Fibroblast of upper back skin (primary cell): ENCODE measurements at places on chromosomes 5 and 9.

DNA sequence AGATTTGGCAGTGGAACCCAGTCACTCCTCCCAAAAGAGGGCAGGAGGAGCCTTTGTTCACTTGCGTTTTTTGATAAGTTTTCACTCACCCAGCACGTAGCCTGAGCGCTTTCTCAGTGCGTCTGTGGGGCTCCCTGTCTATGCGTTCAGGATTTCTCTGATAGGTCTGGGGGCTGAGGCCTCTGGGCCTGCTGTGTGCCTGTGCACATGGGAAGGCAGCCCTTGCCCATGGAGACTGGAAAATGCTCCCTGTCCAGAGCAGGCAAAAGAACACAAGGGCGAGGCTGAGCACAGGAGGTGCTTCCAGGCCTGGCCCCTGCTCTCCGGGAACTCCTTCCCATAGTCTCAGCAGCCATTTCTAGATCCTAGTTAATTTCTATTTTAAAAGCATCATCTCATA is 249.9 kb downstream of the FSTL4 start:
- no peak for DNase-seq

DNA sequence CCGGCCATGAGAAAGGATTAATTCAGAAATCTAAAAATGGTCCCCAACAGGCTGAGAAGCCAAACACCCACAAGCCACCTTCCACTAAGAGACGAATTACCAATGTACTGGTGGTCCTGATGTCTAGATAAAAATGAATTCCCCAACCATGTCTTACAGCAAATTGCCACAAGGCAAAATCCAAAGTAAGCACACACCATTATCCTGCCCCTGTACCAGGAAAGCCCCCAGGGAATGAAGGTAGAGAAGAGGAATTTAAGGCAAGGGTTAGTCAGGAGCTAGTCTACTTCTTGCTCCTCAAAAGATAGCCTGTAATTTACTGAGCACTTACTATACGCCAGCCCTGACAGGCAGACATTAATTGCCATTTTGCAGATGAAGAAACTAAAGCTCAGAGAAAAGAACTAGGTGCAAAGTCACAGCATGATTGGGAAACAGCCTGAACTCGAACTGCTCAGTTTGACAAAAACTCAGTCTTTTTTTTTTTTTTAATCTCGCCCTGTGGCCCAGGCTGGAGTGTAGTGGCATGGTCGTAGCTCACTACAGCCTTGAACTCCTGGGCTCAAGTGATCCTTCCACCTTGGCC is 64.3 kb downstream of the RAPGEF1 start:
- DNase-seq = no peak

DNA sequence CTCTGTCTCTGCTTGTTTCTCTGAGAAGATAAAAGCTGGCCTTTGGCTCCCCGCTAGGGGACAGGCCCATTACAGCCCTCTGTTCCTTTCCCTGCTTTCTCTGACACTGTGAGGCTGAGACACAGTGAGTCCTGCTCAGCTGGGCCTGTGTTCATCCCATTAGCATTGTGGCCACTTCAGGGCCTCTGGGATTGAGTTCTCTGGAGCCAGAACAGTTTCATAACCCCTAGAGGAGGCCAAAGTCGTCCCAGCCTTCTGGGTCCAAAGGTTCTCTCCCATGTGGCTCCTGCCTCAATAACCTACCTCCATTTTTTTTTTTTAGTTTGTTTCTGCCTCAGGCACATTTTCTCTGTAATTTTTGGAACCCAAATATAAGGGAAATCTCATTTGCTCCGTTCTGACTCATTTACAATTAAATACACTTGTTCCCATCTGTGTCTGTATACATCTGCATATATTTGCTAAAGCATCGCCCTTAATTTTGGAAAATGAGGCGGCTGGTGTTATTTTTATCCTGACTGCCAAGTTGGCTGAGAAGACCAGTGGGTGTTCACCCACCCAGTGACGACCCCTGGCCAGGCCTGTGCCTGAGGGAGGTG is 27.3 kb upstream of the CTNNA1 start:
- DNase-seq = no peak

- no peak for DNase-seq
These were observed 13.4 kb upstream of the TNIP1 start for GRCh38 chr5:151094030-151094851.

- DNase-seq = peak; percentile 89
These were observed at the start of gene PCDHGA12 for GRCh38 chr5:141430332-141431113. PCDHGA12 (plus strand) TSS chr5:141430507; CDS start chr5:141430760, 253 bp downstream.

DNA sequence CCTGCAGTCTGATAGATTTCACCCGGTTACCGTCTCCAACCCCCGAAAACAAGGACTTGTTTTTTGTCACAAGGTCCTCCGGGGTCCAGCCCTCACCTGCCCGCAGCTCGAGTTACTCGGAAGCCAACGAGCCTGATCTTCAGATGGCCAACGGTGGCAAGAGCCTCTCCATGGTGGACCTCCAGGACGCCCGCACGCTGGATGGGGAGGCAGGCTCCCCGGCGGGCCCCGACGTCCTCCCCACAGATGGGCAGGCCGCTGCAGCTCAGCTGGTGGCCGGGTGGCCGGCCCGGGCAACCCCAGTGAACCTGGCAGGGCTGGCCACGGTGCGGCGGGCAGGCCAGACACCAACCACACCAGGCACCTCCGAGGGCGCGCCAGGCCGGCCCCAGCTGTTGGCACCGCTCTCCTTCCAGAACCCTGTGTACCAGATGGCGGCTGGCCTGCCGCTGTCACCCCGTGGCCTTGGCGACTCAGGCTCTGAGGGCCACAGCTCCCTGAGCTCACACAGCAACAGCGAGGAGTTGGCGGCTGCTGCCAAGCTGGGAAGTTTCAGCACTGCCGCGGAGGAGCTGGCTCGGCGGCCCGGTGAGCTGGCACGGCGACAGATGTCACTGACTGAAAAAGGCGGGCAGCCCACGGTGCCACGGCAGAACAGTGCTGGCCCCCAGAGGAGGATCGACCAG is 121.3 kb downstream of the DAB2IP start:
- no peak for DNase-seq

- peak; percentile 84 for DNase-seq
These were observed 11.0 kb downstream of the TMEM268 start for GRCh38 chr9:114621975-114622609.

DNA sequence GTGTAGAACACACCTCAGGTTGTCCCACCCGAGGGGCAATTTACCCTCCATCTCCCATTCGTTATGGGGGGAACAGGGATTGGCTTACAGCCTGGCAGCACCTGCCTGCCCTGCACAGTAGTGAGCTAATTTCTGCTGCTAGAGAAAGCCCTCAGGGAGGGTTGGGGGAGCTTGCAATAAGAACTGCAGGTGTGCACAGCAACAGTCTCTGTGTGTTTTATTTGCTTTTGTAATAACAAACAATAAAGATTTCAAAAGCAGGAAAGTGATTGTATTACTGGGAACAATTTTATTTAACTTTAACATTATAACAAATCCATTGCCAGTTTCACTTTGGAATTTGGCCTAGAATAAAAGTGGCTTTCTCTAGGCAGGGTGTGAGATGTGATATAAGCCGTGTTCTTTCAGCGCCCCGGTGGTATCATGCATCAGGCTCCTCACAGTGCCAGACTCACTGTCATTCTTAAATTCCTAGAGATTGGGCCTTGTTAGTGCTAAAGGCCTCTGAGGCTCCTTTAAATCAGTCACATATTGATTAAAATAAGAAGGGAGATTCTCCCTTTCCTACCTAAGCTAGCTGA is 81.1 kb downstream of the RMI1 start:
- no peak for DNase-seq

- DNase-seq = no peak
These were observed 1.3 kb downstream of the PTCH1 start for GRCh38 chr9:95515272-95516113.

GRCh38 chr5:132105688-132106087 is 32.1 kb downstream of the CSF2 start:
- no peak for DNase-seq

GRCh38 chr9:3629495-3629894 is 103.7 kb upstream of the RFX3 start:
- no peak for DNase-seq

GRCh38 chr9:5872511-5872910 is 18.2 kb upstream of the MLANA start:
- DNase-seq = no peak

GRCh38 chr5:6090079-6090654 is 288.2 kb downstream of the MED10 start:
- no peak for DNase-seq

- peak; percentile 23 for DNase-seq
These were observed 126.7 kb downstream of the SLC25A46 start for GRCh38 chr5:110865400-110866094.

GRCh38 chr5:119285070-119285916 is 70.5 kb upstream of the TNFAIP8 start:
- no peak for DNase-seq

GRCh38 chr9:121296213-121297127 is 28.5 kb downstream of the GSN start:
- DNase-seq = no peak

- DNase-seq = peak; percentile 58
These were observed 452.1 kb downstream of the EFNA5 start for GRCh38 chr5:107218457-107219193.
